ENCODE measurements at places on chromosomes 2 and 18. TPM values are rescaled to one million over a fixed set of nuclear protein-coding genes. Genes with fewer than 3 reads are reported as not detected.

DNA sequence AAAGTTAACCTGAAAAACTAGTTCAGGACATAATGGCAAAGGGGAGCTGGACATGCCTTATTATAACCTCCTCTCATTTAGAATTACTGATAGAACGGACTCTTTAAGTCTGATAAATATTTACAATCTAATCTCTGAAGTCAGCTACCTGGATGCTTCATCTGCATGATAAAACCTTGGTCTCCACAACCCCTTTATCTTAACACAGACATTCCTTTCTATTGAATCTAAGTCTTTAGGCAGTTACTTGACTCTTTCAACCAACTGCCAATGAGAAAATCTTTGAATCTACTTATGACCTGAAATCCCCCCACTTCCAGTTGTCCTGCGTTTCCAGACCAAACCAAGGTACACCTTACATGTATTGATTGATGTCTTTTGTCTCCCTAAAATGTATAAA is 191.2 kb upstream of the LRRTM4 start:
- DNase-seq: no peak

DNA sequence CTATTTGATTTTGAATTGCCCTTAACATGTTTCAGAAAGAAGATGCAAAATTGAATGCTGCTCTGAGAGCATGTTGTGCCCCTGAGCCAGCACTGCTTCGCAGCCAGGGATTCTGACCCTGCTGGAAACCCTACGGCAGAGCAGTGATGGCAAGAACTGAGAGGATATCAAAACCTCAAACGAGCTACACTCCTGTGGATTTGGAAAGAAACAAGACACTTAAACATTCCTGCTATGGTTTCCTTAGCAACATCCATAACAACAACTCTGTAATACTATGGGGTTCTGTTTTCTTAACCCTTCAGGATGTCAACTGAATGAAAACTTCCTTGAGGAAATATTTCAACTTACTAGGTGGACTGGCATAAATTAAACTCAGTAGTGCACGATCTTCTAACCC is 649.1 kb downstream of the NYAP2 start:
- DNase-seq: peak; percentile 27

DNA sequence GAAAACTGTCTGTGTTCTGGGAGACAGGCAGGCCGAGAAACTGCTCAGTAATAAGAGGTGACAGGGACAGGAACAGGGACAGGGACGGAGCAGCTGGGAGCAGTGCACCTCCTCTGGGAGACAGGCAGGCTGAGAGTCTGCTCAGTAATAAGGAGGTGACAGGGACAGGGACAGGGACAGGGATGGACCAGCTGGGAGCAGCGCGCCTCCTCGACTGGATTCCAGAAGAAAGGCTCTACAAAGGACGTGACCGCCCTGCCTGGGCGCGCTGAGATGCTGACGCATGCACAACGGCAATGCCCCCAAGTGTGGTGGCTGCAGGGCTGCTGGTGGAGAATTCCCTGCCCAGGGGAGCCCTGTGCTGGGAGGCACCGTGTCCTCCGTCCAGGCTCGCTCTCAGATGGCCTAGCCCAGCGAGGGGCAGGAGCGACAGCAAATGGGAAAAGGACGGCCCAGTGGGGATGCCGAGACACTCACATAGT is 44.2 kb upstream of the PXDN start:
- no peak for DNase-seq

- DNase-seq: no peak
These were observed at the start of gene ATP6V1B1 for GRCh38 chr2:70935468-70936164. TSS of gene ATP6V1B1 (plus strand) at chr2:70935900. CDS start at chr2:70935955, 55 bp downstream.

- no peak for DNase-seq
These were observed 5.5 kb downstream of the FZD5 start for GRCh38 chr2:207764096-207764630.

DNA sequence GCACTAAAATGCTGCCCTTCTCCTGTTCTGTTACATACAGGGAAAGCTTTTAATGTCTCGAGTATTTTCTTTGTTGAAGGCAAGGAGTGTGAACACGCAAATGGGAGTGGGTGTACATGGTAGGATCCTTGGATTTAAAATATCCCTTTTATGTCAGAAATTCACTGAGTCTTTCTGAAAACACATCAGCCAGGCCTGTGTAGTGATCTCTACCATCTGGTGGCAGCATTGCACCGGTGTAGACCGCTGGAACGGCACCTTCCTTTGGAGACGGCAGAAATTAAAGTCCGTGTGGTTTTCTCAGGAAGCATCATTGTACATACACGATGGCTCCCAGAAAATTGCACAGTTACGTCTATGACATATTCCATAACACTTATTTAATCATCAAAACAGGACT is 515.8 kb downstream of the GALR1 start:
- DNase-seq: peak; percentile 1

GRCh38 chr18:52435301-52435700 is 95.3 kb downstream of the DCC start:
- DNase-seq: no peak

DNA sequence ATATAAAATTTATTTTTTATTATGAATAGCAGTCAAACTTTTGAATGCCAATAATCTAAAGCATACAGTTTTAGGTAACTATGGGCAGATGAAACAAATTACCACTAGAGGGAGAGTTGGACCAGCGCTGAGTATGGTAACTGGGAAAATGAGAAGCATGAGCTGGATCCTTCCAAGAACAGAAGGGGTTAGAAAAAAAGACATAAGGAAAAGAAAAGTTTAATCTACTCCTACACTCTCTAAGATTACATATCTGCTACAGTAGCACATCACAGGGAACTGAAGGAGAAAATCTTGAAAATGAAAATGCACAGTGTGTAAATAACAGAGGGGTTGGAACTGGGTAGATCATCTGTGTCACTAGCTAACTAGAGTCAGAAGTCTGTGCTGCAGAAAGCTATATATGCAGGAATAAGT is 15.5 kb downstream of the REG3G start:
- DNase-seq: peak; percentile 1

- DNase-seq: no peak
These were observed 421.3 kb downstream of the LPIN1 start for GRCh38 chr2:12167525-12168317.

Gene SPP2
- not detected for polyA plus RNA-seq

Gene RPIA
- 9.2 TPM for polyA plus RNA-seq

Gene NGEF
- polyA plus RNA-seq: 0.35 TPM

Gene CD8B2
- not detected for polyA plus RNA-seq

Gene HMSD
- 0.83 TPM for polyA plus RNA-seq

Gene PLCL1
- polyA plus RNA-seq: 0.44 TPM

Gene HAAO
- 0.36 TPM for polyA plus RNA-seq

Gene UGT1A6
- polyA plus RNA-seq: not detected

Gene ABCG5
- polyA plus RNA-seq: not detected

All from GM23248 (cell line).